ENCODE measurements at places on chromosomes 12 and 14.

- no peak for DNase-seq
Measured at GRCh38 chr14:28949503-28949902, 182.9 kb downstream of the FOXG1 start.

DNA sequence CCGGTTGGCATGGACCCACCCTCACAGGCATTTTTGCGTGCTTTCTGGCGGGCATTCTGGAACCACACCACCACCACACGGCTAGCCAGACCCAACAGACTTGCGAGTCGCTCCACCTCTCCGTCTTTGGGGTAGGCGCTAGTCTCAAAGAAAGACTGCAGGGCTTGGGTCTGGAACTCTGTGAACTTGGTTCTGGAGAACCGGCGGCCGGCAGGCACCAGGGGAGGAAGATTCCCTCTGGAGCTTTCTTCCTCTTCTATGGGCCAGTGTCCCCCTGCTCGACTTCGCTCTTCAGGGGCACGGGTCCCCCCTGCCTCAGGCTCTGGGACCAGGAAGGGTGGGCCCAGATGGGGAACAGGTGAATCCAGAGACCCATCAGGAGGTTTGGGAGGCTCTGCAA, 26.6 kb downstream of the ZFHX2 start:
- DNase-seq = no peak

- DNase-seq = no peak
Measured at GRCh38 chr12:116667752-116668151, 70.1 kb downstream of the SPRING1 start.

- DNase-seq = peak; percentile 54
Measured at GRCh38 chr14:67583711-67584644, 16.1 kb downstream of the PIGH start.

GRCh38 chr14:74348241-74348734, at the start of gene VRTN:
Gene VRTN (plus strand): TSS chr14:74348471. CDS start chr14:74356784, 8,313 bp downstream.
- DNase-seq = no peak

DNA sequence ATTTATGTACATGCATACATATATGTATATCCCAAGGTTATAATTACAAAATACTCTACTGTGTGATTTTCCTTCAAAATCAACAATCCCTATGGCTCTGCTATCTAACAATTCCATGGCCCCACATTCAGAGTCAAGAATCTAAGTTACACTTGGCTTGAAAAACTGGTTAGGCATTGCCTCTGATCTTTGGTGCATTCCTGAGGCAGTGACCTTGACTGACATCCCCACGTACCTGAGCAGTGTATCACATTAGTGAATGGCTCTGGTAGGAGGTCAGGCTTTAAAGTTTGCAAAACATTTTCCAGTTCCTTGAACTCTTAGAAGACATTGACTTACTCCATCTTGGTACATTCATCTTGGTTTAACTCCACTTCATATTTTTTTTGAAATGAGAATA, 8.5 kb upstream of the STON2 start:
- no peak for DNase-seq

GRCh38 chr12:117255386-117255785, 65.1 kb upstream of the FBXO21 start:
- DNase-seq = no peak

DNA sequence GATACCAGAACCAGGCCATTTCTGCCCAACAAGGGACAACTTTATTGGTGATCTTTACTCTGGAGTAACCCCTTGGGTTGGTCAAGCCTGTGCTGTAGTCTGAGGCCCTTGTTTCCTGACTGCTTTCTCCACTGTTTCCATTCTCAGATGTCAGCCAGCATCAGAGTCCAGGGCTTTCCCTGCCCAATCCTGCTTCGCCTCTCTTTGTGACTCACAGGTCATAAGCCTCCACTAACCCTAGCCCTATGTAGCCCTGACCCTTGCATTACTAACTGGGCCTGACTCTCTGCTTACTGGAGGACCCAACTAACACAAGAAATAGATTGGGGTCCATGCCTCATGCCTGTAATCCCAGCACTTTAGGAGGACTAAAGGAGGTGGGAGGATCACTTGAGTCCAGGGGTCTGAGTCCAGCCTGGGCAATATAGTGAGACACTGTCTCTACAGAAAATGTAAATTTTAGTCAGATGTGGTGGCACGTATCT, 8.6 kb upstream of the SNRNP35 start:
- no peak for DNase-seq

- peak; percentile 100 for DNase-seq
Measured at GRCh38 chr14:22887260-22887989, 4.4 kb downstream of the REM2 start.

DNA sequence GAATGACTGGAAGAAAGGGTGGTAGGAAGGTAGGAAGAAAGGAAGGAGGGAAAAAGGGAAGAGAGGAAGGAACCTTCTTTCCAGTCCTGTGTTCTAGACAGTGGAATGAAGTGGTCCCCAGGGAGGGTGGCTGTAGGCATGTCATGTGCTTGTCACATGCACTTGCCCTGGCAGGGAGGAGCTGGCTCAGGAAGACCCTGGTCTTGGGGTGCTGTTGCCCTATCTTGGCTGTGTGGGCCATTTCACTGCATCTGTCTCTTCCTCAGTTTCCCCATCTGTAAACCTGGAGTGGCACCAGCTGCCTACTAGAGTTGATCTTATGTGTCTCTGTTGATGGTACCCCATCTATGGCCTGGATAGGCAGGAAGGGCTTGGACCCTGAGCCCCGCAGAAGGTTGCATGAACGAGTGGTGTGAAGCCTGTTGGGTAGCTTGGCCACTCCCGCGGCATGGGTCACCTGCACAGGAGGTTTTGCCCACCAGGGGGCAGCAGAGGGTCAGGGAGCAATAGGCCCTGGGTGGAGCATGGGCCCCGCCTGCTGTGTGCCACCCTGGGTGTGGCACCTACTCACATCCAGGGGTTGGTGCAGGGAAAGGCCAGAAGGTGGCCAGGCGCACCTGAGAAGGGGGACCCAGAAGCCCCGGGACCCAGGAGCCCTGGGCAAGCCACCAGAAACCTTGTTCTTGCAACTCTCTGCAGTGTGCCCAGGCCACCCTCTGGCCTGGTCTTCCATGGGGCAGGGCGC, 25.1 kb downstream of the MEG3 start:
- no peak for DNase-seq

DNA sequence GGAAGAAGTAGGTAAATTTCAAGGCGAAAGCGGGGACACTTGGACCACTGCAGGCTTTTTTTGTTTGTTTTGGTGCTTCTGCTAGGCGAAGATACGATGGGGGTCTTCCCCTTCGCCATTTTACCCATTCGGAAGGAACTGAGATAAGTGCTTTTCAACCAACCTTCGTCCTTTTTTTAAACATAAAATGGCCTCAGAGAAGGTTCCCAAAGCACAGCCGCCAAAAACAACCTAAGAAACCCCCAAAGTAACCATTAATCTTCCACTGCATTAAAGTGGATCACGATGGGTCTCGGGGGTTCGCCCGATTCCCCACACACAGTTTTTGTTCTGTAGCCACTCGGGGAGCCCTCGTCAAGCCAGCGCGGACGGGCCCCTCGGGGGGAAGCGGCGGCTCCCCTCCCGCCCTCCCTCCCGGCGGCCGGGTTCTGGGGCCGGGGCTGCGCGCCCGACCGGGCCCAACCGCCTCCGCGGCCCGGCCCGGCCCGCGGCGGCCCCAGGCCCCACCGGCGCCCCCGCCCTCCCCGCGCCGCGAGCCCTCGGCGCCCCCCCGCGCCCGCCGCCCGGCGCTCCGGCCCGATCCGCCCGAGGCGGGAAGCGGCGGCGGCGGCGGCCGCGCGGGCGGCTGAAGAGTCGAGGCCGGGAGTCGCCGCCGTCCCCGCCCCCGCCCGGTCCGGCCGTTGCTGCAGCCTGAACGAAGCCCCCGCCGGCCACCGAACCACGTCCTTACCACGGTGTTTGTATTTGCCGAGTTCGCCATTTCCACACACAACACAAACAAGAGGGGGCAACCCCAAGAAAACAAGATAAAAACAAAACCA, 790 bp downstream of the GTF2A1 start:
- peak; percentile 87 for DNase-seq

- DNase-seq = no peak
Measured at GRCh38 chr12:6114476-6114870, 10.0 kb downstream of the VWF start.

DNA sequence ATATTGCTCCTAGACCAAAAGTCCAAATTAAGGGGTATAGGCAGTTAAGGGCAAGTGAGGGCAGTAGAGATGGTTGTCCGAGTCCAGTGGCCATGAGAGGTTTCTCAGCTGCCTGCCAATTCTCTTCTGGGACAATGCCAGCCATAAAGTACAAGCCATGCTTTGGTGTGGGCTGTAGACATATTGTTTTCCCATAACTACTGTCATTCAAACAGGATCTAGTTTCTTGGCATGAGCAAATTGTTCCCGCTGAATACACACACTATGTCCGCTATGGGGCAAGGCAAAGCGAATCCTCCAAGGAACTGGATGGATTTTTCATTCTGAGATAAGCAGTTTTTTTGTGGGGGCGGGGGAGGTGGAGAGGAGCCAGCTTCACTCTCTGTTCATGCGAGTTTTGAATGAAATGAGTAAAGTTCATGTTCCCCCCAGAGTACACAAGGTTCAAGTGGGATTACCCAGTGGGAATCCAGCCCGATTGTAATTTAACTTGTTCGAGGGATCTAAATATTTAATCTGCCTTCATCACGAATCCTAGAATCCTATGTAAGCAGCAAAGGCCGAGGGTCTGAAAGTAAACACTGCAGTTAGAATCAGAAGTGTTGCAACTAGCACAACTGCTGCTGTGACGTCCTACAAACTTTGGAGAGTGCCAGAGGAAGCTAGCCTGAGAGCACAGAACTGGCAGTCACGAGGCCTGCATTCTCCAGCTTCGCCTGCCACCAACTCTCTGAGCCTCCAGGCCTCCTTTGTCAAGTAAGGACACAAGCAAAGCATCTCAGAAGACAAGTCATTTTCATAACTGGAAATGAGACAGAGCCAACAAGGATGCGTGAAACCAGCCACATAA, 137.0 kb downstream of the CRADD start:
- no peak for DNase-seq

GRCh38 chr12:34602213-34602940, 580.1 kb downstream of the ALG10 start:
- DNase-seq = no peak

- DNase-seq = peak; percentile 82
Measured at GRCh38 chr14:105473033-105473676, 1.5 kb upstream of the CRIP2 start.

GRCh38 chr12:66482351-66483203, 180.3 kb downstream of the HELB start:
- DNase-seq = no peak
